Omental fat pad (tissue), 4 donors: ENCODE measurements at places on chromosomes 2 and 18. TPM values are rescaled to one million over a fixed set of nuclear protein-coding genes. Genes with fewer than 3 reads are reported as not detected.

The IL1F10 gene
- total RNA-seq, result not detected

The MYCN gene
- not detected for total RNA-seq

The RAPGEF4 gene
- total RNA-seq, result 25.6 TPM

The XDH gene
- total RNA-seq, result 0.63 TPM

The CCDC85A gene
- 4.5 TPM for total RNA-seq

The PRKAG3 gene
- not detected for total RNA-seq

The DSG4 gene
- not detected for total RNA-seq

The PRKCE gene
- 9.2 TPM for total RNA-seq

The LRRTM1 gene
- total RNA-seq, result 1.3 TPM

The CD28 gene
- total RNA-seq, result 1.6 TPM

The SERPINB11 gene
- total RNA-seq, result not detected

The DSC2 gene
- 15.1 TPM for total RNA-seq

The YWHAQ gene
- total RNA-seq, result 161 TPM

The RBKS gene
- 5.4 TPM for total RNA-seq

The GALR1 gene
- total RNA-seq, result 2.0 TPM

The KIF1A gene
- total RNA-seq, result not detected

The ABCB11 gene
- 1.2 TPM for total RNA-seq

The RAMP1 gene
- 27.1 TPM for total RNA-seq
